ENCODE measurements at places on chromosomes 4 and X.

- no peak for DNase-seq
Observed at GRCh38 chr4:81485310-81485980, 13.7 kb upstream of the RASGEF1B start.

- DNase-seq: peak; percentile 28
Observed at GRCh38 chr4:10157478-10158332, 41.1 kb upstream of the WDR1 start.

GRCh38 chr4:14233126-14233525 is 605.6 kb upstream of the BOD1L1 start:
- no peak for DNase-seq

GRCh38 chr4:153684971-153685371 is 891 bp downstream of the TLR2 start:
- DNase-seq: no peak

- no peak for DNase-seq
Observed at GRCh38 chr4:182188622-182189021, 54.6 kb upstream of the TENM3 start.

DNA sequence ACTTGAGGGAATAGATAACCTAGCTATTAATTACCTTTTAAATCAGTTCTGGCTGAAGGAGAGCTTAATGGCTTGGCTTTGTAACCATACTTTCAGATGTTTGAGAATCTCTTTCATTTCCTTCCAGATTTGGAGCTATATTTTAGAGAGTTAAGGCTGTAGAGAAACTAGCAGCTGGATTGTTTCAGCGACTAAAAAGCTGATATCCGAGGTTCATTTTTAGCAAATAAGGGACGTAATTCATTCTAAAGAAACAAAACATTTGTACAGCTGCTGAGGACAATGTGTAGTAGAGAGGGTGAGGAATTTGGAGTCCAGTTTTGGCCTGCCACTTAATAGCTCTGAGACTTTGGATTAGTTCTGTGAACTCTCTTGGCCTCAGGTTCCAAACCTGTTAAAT is 12.2 kb downstream of the OSTC start:
- DNase-seq: no peak

- peak; percentile 38 for DNase-seq
Observed at GRCh38 chr4:109658871-109659410, 44.3 kb downstream of the CASP6 start.

DNA sequence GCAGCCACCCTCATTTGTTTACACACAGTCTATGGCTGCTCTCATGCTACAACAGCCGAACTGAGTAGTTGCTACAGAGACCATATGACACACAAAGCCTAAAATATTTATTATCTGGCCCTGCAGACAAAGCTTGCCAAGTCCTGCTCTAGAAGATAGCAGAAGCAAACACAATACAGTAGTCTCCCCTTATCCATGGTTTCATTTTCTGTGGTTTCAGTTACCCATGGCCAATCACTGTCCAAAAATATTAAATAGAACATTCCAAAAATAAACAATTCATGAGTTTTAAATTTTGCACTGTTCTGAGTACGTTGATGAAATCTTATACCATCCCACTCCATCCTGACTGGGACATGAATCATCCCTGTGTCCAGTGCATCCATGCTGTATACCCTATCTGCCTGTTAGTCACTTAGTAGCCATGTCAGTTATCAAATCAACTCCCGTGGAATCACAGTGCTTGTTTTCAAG is 40.2 kb upstream of the ZNF81 start:
- DNase-seq: no peak

DNA sequence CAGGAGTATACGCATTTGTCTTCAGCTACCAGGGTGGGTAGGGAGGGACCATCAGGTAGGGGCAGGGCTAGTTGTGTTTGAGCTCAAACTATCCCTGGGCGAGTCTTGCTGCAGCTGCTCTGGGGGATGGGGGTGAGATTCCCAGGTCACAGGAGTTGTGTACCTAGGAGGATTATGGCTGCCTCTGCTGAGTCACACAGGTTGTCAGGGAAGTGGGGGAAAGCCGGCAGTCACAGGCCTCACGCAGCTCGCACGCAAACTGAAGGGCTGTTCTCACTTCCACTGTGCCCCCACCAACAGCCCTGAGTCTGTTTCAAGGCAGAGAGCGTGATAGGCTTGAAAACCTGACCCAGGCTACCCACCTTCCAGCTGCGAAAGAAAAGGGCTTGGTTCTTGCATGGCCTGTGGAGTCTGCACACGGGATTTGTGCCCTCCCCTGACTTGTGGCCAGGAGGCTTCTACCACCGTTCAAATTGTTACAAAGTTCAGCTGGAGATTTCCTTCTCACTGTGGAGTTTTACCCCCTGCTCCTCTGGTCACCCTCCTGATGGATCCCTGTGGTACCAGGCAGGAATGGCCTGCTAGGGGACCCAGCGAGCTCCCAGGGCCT is 63.8 kb downstream of the ARFIP1 start:
- DNase-seq: no peak

- no peak for DNase-seq
Observed at GRCh38 chr4:57342411-57342810, 232.2 kb upstream of the IGFBP7 start.

DNA sequence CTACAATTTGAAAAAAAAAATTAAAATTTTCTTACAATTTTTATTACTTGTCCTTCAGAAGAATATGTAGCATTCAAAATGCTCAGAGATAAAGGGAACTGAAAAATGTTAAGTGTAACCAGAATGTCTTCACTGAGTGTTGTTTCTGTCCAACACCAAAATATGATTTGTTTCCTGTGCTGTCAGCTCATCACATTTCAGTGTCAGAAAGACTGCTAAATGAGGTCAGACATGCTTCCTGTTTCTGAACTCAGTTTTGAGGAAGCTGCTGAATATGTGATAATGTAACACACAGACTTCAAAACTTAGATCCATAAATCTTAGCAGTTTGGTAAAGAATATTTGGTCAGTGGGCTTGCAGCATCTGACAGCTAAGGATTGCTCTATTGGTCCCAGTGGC is 1849.7 kb downstream of the PCDH7 start:
- DNase-seq: no peak

DNA sequence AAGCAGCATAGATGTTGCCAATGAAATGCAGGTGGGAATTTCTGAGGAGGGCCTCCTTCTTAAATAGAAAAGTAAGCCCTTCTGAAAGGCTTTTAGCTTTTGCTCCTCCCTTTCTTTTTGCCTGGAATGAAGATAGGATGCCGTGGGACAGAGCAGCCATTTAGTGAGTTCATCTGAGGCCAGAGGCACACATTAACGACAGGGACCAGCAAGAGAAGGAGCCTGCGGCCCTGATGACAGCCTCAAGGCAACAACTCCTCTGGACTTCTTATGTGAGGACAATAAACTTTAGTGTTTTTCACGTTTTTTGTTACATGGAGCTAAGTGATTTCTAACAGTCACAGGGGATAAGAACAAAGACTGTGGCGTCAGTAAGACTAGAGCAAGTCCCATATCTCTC is 1.1 kb upstream of the BDH2 start:
- no peak for DNase-seq

DNA sequence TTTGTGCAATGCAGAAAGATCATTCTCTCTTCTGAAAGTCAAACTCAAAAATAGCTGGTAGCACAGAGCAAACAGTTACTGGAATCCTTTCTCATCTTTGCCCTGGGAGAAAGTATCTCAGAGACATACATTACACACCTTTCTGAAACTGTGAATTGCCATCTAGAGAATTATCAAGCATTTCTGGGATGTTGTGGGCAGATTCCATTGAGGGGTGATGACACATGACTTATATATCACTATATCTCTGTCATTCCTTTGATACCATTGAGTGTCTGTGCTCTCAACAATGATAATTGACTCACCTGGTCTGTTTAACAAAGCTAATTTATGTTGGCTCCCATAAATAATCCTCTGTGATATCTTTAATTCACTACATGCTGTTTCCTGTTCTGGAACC is 13.0 kb downstream of the SLIT2 start:
- DNase-seq: no peak

GRCh38 chr4:122050841-122051240 is 99.0 kb upstream of the TRPC3 start:
- DNase-seq: no peak

GRCh38 chr4:154617820-154618317 is 5.4 kb upstream of the FGG start:
- no peak for DNase-seq

All from NCI-H526 treated with DMSO at 0.1 percent for 48 hours (cell line).